ENCODE measurements at places on chromosomes 4 and X.

- DNase-seq: no peak
These were observed 105.6 kb downstream of the CBLL2 start for GRCh38 chrX:22378296-22378695.

DNA sequence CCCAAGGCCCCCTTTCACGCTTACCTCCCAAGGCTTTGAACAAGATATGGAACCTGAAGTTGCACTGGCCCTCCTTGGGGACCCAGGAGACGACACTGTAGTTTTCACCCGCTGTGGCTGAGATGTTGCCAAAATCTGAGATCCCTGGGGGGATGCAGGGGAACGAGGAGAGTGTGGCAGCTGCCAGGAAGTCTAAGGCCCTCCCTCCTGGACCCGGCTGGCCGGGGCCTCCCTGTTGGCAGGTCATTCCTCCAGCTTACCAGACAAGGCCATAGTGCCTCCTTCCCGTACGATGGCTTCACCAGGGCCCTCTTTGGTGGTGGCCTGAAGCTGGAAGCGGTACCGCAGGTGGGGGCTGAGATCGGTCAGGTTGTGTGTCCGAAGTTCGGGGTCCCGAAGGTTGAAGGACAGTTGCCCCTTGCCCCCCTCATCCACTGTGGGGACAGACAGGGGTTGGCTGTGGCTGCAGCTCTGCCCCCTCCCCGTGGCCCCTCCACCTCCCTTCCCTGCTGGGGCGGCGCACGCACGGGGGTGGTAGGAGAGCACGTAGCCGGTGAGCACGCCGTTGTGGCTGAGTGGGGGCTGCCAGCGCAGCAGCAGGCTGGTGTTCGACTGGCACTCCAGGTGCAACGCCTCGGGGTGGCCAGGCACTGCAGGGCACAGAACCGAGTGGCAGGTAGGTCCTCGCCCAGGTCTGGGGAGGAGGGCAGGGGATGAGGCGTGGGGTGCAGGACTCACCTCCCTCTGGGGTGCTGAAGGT is 21.2 kb downstream of the L1CAM start:
- DNase-seq: no peak

- DNase-seq: no peak
These were observed 117.7 kb downstream of the PCDH7 start for GRCh38 chr4:30837861-30838260.

GRCh38 chrX:28659269-28659668 is 72.0 kb downstream of the IL1RAPL1 start:
- DNase-seq: no peak

GRCh38 chrX:48896611-48897011 is 957 bp downstream of the TIMM17B start:
- DNase-seq: no peak

- DNase-seq: no peak
These were observed 44.9 kb upstream of the NAP1L5 start for GRCh38 chr4:88742561-88742960.

Measured in GOT3 (cell line).